ENCODE measurements at places on chromosomes 12 and 14. TPM values are rescaled to one million over a fixed set of nuclear protein-coding genes. Genes with fewer than 3 reads are reported as not detected.

GRCh38 chr14:57533214-57533613 lies 39.6 kb upstream of the CCDC198 start:
- DNase-seq: peak; percentile 20

GRCh38 chr14:61351477-61351876 lies 30.1 kb downstream of the PRKCH start:
- no peak for DNase-seq

The TAS2R20 gene
- 19.2 TPM for total RNA-seq

The CHST11 gene
- total RNA-seq: 27.9 TPM
